ENCODE measurements at places on chromosomes 16 and 17.

- no peak for DNase-seq
Observed at GRCh38 chr16:67164599-67165061, at the start of gene HSF4. HSF4 (plus strand) TSS chr16:67164745; CDS start chr16:67164812, 67 bp downstream.

- DNase-seq = no peak
Observed at GRCh38 chr17:36889770-36890349, 47.4 kb upstream of the LHX1 start.

DNA sequence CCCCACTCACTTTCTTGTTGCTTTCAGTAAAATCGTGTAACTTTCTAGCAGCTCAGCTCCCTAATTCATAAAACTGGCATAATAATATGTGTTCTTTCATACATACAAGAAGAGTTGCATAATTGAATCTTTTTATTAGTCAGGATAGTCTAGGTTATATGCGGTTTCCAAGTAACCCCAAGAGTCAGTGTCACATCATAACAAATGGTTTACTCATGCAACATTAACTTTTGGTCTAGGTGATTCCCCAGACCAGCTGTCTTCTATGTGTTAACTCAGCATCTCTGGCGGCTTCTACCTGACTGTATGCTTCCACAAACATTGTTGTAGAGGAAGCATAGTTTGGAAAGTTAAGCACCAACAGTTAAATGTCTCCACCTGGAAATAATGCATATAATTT is 1000.4 kb downstream of the CDH11 start:
- no peak for DNase-seq

- DNase-seq = no peak
Observed at GRCh38 chr17:27464431-27464830, 8.2 kb downstream of the KSR1 start.

DNA sequence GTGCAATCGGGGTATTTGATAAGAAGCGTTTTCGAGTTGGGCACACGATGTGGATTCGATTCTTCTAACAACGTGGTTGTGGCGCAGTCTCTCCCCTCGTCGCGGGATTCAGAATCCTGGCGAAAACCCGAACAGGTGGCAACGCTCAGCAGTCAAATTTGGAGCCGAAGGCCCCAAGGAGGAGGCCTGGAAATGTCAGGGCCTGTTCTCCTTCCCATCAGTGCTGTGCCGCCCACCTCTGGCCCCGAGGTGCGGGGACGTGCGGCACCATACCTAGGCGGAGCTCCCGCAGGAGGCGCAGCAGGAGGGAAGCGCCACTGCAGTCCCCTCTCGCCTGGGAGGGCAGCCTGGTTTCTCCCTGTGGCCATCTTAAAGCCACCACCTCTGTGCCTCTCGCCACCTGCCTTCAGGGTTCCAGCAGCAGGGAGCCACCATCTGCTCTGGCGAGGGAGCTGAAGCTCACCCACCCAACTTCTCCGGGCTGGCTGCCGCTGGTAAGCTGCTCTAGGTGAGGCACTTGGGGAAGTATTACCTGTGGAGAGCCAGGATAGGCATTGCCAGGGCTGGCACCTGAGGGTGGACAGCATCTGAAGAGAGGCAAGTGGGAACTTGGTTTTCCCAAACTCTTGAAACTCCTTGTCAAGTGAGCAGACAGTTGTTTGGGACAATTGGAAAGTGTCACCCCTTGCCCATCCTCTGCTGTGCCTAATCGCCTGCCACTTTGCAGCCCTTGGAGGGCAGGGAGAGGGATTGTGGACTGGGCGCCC is 2.6 kb upstream of the AATF start:
- DNase-seq = no peak

DNA sequence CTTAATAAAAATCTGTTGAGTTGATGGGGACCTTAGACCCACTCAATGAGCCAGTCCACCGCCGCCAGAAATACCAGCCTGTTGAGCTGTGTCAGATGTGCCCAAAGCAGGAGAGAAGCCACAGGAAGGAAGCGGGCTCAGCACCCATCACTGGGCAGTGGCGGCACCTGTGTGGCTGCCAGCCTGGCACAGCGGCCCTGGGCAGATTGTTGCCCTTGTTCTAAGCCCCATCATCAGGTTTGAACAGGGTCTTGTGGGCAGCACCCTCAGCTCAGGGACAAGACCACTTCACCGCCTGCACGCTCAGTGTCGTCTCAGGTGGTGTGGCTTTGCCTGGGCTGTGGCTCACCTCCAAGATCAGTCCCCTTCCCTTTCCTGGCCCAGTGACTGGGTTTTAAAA is 9.3 kb downstream of the ENDOV start:
- no peak for DNase-seq

DNA sequence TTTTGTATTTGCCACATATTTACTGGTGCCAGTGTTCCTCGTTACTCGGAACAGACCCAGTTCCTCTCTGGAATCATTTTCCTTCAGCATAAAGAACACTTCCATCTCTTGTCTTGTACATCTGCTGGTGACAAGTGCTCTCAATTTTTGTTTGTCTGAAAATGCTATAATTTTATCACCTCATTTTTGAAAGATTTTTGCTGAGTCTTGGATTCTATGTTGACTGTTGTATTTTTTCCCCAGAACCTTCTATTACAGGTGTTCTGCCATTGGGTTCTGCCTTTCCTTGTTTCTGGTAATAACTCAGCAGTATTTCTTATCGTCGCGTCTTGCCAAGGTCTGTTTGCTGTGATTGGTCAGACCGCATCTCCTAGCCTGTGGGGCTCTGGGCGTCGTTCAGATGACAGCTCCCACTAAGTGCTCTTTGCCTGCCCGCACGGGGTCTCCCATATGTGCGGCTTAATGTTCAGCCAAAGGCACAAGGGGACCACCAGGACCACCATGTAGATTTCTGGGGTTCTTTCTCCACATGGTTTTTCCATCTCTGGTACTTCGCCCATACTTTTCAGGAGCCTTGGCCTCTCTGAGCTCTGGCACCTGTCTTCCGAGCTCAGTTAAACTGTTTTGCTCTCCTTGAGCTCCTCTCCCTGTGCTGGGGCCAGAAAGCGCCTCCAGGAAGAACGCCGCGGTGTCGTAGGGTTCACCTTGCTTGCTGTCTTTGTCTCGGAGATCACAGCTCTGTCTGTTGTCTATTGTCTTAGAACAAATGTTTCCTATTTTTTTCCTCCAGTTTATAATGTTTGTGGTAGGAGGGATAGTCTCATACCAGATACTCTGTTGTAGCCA is 80.0 kb downstream of the METRNL start:
- peak; percentile 14 for DNase-seq

DNA sequence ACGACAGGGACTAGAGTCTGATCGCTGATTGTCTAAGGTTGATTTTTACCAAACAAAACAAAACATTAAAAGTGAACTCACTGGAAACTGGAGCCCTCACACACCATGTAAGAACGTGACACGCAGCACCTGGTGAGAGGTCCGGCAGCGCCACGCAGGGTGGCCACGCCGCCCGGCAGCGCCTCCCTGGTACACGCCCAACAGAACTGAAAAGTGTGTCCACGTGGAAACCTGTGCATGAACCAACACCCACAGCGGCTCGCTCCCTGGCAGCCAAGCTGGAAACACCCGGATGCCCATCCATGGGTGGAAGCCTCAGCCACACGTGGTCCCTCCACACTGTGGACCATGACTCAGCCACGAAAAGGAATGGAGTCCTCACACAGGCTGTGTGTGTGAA is 9.1 kb downstream of the GALNS start:
- no peak for DNase-seq
